ENCODE measurements at places on chromosomes 7 and 10.

GRCh38 chr10:70656489-70656888 lies 15.8 kb upstream of the ADAMTS14 start:
- no peak overlapping the region for H3K27ac ChIP-seq
- no peaks in the 10 kb centered on the region for H3K27me3 ChIP-seq
- H3K4me3 ChIP-seq = no peak overlapping the region
- H3K4me1 ChIP-seq = no peaks in the 10 kb centered on the region
- no peak for DNase-seq

GRCh38 chr10:29947701-29948060 lies 111.7 kb downstream of the JCAD start:
- peak overlapping the region; percentile 27 for H3K4me3 ChIP-seq
- peaks cover 47% of the 10 kb centered on the region for H3K4me1 ChIP-seq
- peak overlapping the region; percentile 82 for H3K27ac ChIP-seq
- no peaks in the 10 kb centered on the region for H3K36me3 ChIP-seq
- DNase-seq = no peak
- H3K27me3 ChIP-seq = no peaks in the 10 kb centered on the region

GRCh38 chr10:129727495-129727894 lies 236.6 kb downstream of the EBF3 start:
- no peak overlapping the region for H3K27ac ChIP-seq
- no peaks in the 10 kb centered on the region for H3K36me3 ChIP-seq
- H3K4me1 ChIP-seq = no peaks in the 10 kb centered on the region
- no peak overlapping the region for H3K4me3 ChIP-seq
- DNase-seq = no peak

- H3K27me3 ChIP-seq = no peaks in the 10 kb centered on the region
- peak overlapping the region; percentile 98 for H3K4me3 ChIP-seq
- no peak for DNase-seq
- H3K27ac ChIP-seq = peak overlapping the region; percentile 93
- H3K4me1 ChIP-seq = peaks cover 35% of the 10 kb centered on the region
Measured at GRCh38 chr7:73682745-73683055, 553 bp downstream of the DNAJC30 start.

- H3K36me3 ChIP-seq = no peaks in the 10 kb centered on the region
- H3K27me3 ChIP-seq = no peaks in the 10 kb centered on the region
- no peak for DNase-seq
Measured at GRCh38 chr7:103811997-103812396, 177.5 kb downstream of the RELN start.

DNA sequence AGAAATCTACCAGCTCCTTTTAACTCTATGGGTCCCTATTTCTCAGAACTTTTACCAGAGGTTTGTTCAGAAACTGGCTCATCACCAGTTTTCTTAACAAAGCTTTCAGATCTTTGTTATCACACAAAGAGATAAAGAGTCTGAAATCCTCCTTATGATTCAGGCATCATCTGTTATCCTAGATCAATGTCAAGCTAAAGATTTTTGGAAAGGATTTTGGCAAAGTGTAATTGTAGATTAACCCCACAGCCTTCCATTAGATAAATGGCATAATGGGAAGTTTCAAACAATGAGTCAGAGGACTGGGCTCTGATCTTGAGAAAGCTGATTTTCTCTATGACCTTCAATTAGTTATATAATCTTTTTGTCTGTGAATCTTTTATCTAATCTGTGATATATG lies 192.2 kb downstream of the NXPH1 start:
- H3K4me3 ChIP-seq = no peak overlapping the region
- no peak overlapping the region for H3K27ac ChIP-seq
- no peaks in the 10 kb centered on the region for H3K4me1 ChIP-seq
- DNase-seq = no peak
- H3K27me3 ChIP-seq = no peaks in the 10 kb centered on the region
- H3K36me3 ChIP-seq = no peaks in the 10 kb centered on the region

DNA sequence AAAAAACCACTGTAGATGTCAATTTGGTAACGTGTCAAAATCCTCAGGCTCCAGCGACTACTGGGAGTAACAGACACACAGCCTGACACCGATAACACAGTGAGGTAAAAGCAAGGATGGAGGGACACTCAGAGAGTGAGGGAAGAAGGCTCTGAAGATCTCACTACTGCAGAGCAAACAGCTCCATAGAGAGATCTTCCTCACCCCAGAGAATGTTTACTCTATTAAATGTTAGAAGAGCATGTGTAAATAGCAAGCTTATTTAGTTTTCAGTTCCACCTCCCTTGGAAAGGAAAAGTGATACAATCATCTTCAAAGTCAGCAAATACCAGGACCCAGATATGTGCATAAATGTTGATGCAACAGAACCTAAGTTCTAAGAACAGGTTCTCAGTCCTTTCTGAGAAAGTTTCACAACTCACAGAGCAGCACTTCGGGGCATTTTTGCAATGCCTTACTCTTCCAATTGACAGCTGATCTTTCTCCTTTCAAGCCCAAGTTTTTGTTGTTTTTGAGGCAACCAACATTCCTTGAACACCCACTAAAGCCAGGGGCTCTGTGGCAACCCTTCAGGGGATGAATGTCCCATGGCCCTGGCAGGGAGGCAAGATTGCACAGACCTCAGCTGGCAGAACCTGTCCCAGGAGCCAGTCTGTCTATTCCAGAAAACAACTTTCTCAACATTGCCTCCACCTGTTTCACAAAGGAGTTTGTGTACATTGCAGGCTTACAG lies 177.4 kb downstream of the SFMBT2 start:
- no peak overlapping the region for H3K27ac ChIP-seq
- no peak overlapping the region for H3K4me3 ChIP-seq

DNA sequence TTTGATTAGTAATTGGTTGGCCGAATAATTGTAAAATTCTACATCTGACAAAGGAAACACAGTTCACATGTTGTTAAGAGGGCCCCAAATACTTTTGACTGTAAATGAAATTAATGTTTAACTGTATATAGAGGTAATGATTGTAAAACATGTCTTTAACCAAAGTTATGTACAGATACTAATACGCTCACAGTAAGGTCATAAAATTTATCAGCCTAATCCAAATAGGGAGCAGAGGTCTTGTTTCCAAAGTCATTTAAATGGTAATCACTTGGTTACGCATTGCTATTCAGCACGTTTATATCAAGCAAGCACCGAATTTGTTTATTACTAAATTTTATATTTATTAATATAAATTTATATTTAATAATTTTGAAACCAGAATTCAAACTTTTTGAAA lies 1.4 kb downstream of the PHYHIPL start:
- no peak overlapping the region for H3K27ac ChIP-seq
- peaks cover 13% of the 10 kb centered on the region for H3K4me1 ChIP-seq
- no peaks in the 10 kb centered on the region for H3K36me3 ChIP-seq
- H3K4me3 ChIP-seq = no peak overlapping the region
- no peak for DNase-seq

DNA sequence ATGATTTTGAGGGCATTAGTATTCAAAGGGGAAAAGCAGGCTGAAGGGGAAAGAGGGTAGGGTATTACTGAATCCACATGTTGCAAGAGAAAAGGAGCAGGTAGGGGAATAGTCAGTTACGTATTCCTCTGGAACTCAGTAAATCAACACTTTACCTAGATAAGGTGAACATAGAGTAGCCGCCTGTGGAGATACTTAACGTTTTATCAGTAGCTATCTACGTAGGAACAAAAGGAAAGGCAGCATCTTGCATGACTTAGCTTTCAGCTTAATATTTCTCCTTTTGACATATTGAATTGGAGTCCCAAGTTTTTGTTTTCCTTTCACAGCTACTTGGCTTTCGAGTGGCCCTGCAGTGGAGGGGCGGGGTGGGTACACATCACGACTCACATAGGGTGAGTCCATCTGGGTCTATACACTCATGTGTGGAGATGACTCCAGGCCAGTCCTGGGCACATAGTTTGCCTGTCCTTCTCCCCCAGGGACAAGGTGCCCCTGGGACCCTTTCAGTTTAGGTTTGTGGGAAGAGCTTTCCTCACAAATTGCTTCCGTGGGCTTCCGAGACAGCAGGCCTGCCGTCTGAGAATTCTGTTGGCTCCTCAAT lies 48.1 kb downstream of the CCNY start:
- H3K27ac ChIP-seq = no peak overlapping the region
- H3K4me3 ChIP-seq = no peak overlapping the region
- peaks cover 33% of the 10 kb centered on the region for H3K4me1 ChIP-seq
- no peak for DNase-seq

DNA sequence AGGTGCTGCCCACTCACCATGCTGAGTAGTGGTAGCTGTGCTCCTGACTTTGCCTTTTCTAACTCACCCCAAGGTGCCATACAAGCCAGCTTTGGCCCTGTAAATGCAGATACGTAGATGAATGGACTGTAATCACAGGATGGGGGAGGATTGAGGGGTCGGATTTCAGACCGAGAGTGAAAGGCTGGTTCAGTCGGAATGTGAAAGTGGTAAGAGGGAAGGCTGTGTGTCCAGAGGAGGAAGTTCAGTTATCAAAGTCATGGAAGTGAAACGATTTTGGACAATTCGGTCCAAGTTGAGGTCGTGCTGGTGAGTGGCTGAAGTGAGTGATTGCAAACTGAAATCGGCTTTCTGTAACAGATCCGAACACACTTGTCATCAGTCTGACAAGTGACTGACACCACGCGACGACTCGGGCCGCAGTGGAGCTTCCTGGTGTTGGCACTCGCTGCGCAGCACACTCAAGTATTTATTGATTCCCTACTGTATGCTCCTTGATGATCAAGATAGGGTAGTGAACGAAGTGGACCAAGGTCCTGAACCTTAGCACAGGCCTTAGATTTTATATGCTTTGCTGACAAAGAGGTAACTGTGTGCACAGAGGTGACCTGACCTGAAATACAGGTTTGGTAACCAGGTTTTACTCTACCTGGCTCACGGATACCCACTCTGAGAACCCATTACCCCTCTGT lies 10.5 kb downstream of the ZNF282 start:
- no peak overlapping the region for H3K27ac ChIP-seq
- no peak overlapping the region for H3K4me3 ChIP-seq
- no peak for DNase-seq
- H3K27me3 ChIP-seq = no peaks in the 10 kb centered on the region
- H3K36me3 ChIP-seq = peaks cover 78% of the 10 kb centered on the region

DNA sequence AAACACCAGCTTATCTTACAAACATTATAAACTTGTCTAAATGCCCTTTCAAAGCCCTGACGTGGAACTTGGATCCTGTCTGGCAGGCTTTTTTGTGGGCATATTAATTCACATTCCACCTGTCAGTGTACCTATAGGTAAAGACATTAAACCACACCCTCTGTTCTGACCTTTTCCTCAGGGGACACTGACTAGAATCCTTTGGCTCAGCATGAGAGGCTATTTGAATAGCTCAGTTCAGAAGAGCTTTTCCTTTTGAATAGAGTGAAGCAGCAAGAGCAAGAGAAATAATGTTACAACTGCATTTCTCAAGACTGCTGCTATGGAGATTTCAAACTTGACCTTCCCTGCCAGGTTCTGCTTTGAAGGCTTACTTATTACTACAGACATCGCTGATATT lies 76.9 kb downstream of the CYP51A1 start:
- no peak overlapping the region for H3K4me3 ChIP-seq
- H3K4me1 ChIP-seq = no peaks in the 10 kb centered on the region
- H3K27ac ChIP-seq = no peak overlapping the region
- peaks cover 15% of the 10 kb centered on the region for H3K36me3 ChIP-seq

GRCh38 chr7:43431020-43431595 lies 151.8 kb upstream of the STK17A start:
- H3K27ac ChIP-seq = no peak overlapping the region
- H3K4me3 ChIP-seq = no peak overlapping the region
- no peaks in the 10 kb centered on the region for H3K27me3 ChIP-seq
- no peak for DNase-seq
- H3K4me1 ChIP-seq = no peaks in the 10 kb centered on the region

GRCh38 chr7:274266-274665 lies 15.7 kb upstream of the FOXL3 start:
- H3K4me1 ChIP-seq = no peaks in the 10 kb centered on the region
- H3K27ac ChIP-seq = no peak overlapping the region
- no peak overlapping the region for H3K4me3 ChIP-seq
- no peak for DNase-seq

GRCh38 chr10:13271552-13272163 lies 28.2 kb downstream of the PHYH start:
- H3K4me1 ChIP-seq = peaks cover 24% of the 10 kb centered on the region
- H3K4me3 ChIP-seq = peak overlapping the region; percentile 19
- peak overlapping the region; percentile 54 for H3K27ac ChIP-seq
- no peaks in the 10 kb centered on the region for H3K36me3 ChIP-seq

GRCh38 chr7:6729492-6730342 lies 23.0 kb upstream of the ZNF12 start:
- no peaks in the 10 kb centered on the region for H3K4me1 ChIP-seq
- H3K27me3 ChIP-seq = no peaks in the 10 kb centered on the region
- peak overlapping the region; percentile 77 for H3K27ac ChIP-seq
- peaks cover 23% of the 10 kb centered on the region for H3K36me3 ChIP-seq

DNA sequence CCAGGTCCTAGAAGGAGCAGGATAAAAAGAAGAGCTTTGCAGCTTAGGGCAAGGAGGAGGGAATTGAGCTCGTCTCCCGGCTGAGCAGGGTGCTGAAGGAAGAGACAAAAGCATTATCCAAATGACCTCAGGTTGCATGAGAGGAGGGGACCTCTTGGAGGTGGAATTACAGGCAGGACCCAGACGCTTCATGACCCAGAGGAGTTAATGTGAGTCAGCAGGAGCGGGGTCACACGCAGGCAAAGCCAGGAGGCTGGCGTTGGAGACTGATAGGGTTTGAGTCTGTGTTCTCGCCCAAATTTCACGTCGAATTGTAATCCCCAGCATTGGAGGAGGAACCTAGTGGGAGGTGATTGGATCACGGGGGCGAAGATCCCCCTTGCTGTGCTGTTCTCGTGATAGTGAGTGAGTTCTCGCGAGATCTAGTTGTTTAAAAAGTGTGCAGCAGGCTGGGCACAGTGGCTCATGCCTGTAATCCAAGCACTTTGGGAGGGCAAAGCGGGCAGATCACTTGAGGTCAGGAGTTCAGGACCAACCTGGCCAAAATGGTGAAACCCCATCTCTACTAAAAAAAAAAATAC lies 63.7 kb upstream of the AUTS2 start:
- DNase-seq = no peak
- H3K36me3 ChIP-seq = no peaks in the 10 kb centered on the region
- no peaks in the 10 kb centered on the region for H3K4me1 ChIP-seq
- H3K27ac ChIP-seq = no peak overlapping the region
- no peak overlapping the region for H3K4me3 ChIP-seq

- DNase-seq = no peak
- no peaks in the 10 kb centered on the region for H3K27me3 ChIP-seq
- no peak overlapping the region for H3K27ac ChIP-seq
- H3K4me3 ChIP-seq = no peak overlapping the region
- H3K36me3 ChIP-seq = no peaks in the 10 kb centered on the region
- H3K4me1 ChIP-seq = no peaks in the 10 kb centered on the region
Measured at GRCh38 chr10:69862882-69863530, 61.3 kb downstream of the COL13A1 start.

Data from tibial artery (tissue), 4 donors.